SHP77 (cell line): ENCODE measurements at places on chromosomes 11 and 22.
A peak's percentile ranks its signal among the peaks of the same experiment; 100 is the strongest.

GRCh38 chr11:72069787-72070251, 10.5 kb downstream of the NUMA1 start:
- DNase-seq: no peak

- no peak for DNase-seq
Measured at GRCh38 chr11:14318581-14318981, 40.4 kb downstream of the RRAS2 start.

- DNase-seq: no peak
Measured at GRCh38 chr11:83971063-83971462, 684.9 kb upstream of the CCDC90B start.

DNA sequence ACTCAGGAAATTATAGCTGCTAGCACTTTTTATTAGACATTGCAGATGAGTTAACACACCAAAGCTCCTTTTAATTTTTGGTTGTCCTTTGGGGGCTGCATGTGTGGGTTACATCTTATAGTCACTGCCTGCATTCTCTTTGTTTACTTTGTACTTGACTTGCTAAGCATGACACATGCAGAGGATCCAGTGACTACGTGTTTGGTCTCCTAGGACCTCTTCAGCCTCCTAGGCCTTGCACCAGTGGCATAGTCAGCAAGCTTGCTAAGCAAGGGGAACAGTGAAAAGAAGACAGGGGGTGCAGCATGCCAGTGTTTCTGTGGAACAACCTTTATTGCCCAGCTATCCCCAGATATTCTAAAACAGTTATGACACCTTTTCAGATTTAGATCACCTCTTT, 108.2 kb downstream of the PAX6 start:
- peak; percentile 78 for DNase-seq

DNA sequence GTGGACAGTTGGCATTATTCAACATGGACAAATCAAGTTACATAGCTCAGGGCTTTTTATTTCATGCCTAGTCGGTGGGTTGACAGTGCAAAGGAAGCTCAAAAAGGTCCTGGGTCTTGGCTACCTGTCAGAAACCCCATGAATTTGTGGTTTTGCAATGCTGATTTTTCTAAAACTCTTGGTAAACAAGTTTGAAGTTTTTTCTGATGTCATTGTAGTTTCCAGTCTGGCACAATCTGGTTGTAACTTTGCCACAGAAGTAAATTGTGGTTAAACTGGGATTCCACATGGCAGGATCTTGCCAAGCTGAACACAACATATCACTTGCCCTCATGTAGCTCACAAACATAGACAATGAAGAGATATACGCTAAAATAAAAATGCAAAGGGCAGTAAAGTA, 100.8 kb downstream of the EHF start:
- DNase-seq: no peak

- no peak for DNase-seq
Measured at GRCh38 chr22:30665266-30665665, 2.4 kb downstream of the DUSP18 start.

GRCh38 chr11:57315491-57315890, 9.3 kb downstream of the TNKS1BP1 start:
- DNase-seq: peak; percentile 11

DNA sequence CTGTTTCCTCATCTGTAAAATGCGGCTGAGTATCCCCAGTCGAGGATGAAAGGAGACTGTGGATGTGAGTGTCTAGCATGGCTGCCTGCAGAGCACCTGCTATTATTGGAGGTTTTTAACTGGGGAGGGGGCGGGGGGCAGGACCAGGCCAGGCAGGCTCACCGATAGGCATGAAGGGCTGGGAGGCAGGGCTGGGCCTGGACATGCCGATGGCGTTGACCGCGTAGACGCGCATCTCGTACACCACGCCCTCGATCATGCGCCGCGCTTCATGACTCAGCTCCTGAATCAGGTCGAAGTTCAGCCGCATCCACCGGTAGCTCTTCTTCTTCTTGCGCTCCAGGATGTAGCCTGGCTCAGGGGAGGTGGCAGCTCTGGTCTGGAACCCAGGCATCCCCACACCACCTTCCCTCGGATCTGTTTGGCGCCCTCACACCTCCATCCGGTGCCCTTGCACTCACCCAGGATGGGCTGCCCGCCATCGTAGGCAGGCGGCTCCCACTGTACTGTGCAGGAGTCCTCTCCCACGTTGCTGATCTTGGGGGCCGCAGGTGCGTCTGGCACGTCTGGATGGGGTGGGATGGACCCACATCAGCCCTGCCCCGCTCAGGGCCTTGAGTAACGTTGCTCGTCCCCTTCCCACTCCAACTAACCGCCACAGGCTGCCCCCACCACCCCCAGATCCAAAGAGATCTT, 15.1 kb downstream of the MYBPC3 start:
- no peak for DNase-seq

DNA sequence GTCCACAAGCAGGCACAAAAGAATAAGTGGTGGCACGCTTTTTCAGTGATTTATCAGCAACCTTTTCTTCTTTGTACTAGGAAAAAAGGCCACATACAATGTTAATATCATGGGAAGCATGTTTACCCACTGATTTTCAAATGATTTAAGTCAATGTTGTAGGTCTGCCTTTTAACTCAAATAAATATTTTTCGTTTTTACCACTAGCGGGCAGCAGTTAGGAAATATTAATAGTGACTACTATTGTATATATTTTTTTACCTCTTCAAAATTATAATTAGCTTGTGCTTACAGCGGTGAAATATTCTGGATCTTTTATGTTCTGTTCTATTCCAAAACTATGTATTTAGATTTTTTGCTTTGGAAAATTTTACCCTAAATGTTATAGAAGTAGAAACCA, 6.4 kb upstream of the SLC17A6 start:
- DNase-seq: no peak

- DNase-seq: no peak
Measured at GRCh38 chr11:104372111-104372510, 208.2 kb upstream of the PDGFD start.

GRCh38 chr22:35799150-35799549, 81.5 kb downstream of the APOL5 start:
- DNase-seq: no peak

- DNase-seq: no peak
Measured at GRCh38 chr22:45865561-45866125, 111.3 kb downstream of the WNT7B start.

GRCh38 chr11:88202498-88202897, 27.3 kb upstream of the RAB38 start:
- no peak for DNase-seq

DNA sequence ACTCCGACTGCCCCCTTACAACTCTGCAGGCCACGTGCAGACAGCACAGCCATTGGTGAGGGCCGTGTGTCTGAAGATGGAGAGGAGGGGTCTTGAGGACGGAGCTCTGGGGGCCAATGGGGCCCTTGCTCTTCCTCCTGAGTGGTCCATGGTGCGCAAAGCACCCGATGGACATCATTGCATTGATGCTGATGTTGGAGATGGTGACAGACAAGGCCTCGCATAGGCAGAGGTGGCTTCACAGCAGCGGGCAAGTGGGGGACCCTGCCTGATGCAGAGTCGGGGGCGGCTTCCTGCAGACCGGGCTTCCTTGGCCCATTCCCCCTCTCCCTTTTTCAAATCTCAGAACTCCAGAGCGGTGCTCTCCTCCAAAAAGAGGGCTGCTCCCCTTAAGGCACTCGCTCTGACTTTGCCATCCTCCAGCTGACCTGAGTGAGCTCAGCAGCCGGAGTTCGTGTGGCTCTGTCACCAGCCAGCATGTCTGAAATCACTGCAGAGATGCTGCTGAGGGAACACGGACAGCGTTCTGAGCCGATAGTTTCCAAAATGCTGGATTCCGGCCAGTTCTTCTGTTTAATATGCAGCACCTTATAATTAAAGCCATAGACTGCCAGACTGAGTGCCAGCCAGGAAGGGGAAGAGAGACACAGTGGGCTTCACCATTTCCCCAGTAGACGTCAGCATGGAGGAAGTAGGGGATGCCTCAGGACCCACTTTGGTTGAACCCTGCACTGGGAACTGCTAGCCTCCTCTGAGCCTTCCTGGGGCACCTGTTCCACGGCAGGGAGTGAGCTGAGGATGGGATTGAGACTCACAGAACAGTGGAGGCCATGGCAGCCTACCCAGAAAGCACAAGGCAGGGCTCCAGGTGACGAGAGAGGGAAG, 278.2 kb downstream of the BRD1 start:
- DNase-seq: no peak

DNA sequence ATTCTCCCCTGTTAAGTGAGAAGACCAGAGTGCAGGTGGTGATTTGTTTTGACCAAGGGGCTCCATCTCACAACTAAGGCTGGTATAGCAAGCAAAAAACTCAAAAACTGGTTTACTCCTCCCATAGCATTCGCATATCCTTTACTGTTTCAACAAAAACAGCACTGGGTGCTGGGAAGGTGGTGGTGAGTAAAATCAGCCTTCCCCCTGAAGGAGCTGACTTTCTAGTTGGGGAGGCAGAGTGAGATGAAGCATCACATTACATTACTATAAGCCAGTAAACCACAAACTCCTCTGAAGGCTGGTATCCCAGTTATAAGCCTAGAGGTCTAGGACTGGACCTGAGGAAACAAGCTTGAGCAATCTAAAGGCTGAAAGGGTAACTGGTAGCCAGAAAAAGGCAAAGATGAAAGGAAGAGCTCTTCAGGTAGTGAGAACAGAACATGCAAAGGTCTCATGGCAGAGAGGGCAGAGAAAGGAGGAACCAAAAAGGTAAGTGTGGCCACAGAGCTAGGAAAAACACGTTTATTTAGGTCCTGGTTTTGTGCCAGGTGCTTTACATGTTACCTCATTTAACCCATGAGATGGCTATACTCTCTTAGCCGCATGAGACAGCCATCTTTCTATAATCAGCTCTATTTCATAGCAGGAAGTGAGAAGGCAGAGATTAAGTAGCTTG, 22.3 kb downstream of the TMEM123 start:
- no peak for DNase-seq

DNA sequence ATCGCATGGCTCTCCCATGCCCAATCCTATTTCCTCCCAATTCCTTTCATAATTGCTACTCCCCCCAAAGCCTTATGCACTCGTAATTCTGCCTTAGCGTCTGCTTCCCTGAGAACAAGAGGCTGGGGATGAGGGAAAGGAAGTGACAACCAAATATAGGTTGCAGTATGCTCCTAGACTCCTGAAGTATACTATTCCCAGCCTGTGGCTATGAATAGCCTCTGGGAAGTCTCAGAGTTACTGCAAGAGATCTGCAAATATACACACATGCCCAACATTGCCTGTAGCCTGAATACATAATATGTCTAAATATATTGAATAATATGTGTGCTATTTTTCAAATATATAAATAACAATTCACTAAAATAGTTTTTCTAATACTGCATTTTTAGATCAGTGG, 96.1 kb upstream of the CD44 start:
- no peak for DNase-seq

- DNase-seq: peak; percentile 49
Measured at GRCh38 chr11:117817368-117818040, 7.0 kb downstream of the FXYD2 start.

DNA sequence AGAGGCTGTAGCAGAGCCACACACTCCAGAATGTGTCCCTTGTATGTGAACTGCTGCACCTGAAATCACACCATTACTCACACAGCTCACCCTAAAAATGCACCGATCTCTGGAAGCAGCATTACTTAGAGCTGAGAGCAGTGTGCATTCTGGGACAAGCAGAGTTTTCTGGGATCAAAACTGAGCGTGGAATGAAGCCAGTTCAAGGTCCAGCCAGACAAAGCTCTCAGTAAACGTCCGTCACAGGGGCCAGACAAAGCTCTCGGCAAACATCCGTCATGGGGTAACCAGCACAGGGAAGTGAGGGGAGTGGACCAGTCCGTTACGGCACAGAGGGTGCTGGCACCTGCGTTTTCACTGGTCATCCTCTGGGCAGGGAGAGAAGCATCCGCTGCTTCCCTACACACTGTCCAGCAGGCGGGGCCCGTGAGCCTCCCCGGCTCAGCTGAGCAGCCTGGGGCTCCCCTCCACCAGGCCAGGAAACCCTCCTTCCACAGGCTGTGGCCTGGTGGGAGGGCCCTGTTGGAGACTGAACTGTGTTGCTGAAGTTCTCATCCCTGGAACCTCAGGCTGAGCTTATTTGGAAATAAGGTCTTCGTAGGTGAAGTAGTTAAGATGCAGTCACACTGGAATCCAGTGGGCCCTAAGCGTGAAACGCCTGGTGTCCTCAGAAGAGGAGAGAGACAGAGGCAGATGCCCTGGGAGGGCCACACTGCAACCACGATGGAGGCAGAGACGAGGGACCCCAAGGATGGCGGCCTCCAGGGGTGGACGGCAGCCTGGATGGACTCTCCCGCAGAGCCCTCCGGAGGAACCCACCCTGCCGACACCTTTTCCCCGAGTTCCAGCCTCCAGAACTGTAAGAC, 883.9 kb downstream of the BRD1 start:
- DNase-seq: peak; percentile 74

- DNase-seq: peak; percentile 56
Measured at GRCh38 chr11:32809313-32809712, 14.9 kb upstream of the CCDC73 start.

GRCh38 chr11:19853016-19853415, 140.4 kb downstream of the NAV2 start:
- no peak for DNase-seq

GRCh38 chr11:65279741-65280440, 18.1 kb downstream of the POLA2 start:
- DNase-seq: no peak

GRCh38 chr11:75184757-75185425, 34.0 kb downstream of the SLCO2B1 start:
- DNase-seq: no peak

DNA sequence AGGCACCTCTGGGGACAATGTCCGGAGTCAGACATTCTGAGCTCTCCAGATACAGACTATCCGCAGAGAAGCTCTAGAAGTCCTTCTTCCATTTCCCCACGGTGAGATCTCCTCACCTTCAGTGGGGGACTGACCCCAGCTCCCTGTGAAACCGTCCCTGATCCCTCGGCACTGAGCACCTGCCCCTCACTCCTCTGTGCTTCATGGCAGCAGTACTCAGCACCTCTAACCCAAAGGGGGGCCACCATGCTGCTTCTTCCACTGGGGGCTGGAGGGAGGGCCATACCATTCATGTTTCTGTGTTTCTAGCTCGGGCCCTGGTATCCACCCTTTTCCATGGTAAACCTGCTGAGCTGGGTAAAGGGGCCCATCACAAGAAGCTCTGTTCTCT, 321.7 kb downstream of the BRD1 start:
- DNase-seq: no peak

DNA sequence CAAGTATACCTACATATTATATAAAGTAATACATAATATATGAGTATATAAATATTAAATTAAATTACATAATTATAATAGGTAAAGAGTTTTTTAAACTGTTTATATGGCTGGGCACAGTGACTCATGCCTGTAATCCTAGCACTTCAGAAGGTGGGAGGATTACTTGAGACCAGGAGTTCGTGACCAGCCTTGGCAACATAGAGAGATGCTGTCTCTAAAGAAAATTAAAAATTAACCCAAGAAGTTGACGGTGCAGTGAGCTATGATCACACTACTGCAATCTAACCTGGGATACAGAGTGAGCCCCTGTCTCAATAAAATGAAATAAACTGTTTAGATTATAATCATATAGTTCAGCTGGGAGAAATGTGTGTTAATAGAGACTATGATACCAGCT, 363.0 kb downstream of the DDX10 start:
- DNase-seq: no peak
